ENCODE measurements at places on chromosomes 1 and 21.

- no peak for DNase-seq
These were observed 14.4 kb downstream of the NSL1 start for GRCh38 chr1:212777151-212777550.

GRCh38 chr1:221405146-221405545, 336.7 kb downstream of the DUSP10 start:
- no peak for DNase-seq

DNA sequence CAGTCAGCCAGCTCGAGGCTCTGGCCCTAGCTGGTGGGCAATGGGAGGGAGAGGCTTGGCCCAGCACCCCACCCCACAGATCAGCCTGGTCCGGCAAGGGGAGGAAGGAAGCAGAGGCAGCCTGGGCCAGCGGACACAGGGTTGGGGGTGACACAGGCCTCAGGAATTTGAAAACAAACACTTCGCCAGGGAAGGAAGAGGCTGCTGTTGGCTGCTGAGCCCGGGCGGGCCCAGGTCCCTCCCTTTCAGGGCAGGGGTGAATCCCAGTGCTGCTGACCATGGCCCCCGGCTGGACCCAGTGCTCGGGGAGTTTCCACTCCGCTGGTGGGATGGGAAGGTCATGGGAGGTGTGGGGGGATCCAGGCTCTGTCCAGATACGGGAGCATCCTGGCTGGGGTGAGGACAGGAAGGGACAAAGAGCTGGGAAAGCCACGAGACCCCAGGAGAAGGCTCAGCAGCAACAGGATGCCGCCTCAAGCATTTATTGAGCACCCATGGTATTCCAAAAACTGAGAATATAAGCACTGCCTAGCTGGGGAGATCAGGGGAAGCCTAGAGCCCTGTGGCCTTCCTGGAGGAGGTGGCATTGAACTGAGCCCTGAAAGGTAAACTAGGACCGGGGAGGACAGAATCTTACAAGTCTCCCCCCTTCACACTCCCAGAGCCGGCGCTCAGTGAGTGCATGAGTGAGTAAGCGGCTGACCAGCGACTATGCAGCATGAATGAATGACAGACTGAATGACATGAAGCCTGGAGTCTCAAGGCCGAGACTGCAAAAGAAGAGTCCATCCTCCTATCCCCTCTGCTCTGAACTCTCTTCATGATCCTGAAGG, 26.2 kb upstream of the EPHA2 start:
- no peak for DNase-seq

GRCh38 chr21:34499116-34499515, 12.9 kb downstream of the KCNE1 start:
- DNase-seq, result no peak

DNA sequence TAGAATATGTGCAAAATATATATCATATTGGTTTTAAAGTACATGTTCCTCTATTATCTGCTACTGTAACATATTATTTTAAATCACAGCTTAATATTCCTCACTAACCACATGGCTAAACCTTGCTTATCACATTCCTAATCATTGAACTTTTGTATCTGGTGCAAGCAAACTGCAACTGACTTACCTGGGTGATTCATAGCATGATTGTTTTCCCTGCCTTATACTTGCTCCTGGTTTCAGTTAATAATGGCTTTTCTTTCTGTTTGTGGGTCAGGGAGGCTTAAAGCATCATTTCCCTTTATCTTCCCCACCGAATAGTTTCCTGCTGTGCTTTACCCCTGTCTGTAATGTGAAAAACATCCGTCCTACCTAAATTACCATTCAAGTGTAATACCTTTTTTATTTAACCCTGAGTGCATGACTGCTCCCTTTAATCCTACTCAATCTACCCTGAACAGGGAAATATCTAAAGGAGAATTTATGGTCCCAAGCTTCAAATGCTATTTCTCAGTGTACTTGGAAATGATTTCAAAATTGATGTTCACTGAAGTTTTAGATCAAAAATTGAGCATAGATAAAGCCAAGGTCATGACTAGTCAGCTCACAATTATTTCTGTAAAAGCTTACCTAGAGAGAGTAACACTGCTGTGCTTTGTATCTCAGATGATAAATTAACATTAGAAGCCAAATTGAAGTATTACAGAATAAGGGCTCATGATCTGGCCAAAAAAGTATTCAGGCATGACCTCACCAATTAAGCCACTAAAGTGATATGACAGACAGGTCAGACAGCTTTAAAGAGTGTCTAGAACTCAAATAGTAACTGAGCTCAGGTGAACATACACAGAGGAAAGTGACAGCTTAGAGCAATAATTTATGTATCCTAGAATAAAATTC, 507.1 kb downstream of the BRINP3 start:
- no peak for DNase-seq

DNA sequence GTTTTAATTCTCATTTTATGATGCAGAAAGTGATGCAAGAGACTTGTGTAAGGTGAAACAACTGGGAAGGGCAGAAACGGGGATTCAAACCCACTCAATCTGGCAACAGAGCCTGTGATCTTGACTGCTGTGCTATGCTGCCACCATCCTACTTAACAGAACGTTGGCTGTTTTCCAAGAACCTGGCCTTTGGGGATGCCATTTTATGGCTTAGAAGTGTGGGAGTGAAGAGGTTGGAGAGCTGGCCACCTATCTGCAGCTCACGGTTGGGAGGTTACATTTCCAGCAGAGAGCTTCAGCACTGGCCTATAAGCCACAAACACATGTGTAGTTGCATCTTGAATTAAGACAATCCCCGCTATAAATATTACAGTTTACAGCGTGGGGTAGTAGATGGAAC, 235.3 kb downstream of the PRDM2 start:
- DNase-seq, result no peak

Data from stimulated activated naive CD4-positive, alpha-beta T cell treated with Interleukin-2 at 50 U/mL for 16 hours (primary cell).